ENCODE measurements at places on chromosomes 13 and 19.

- DNase-seq: no peak
Measured at GRCh38 chr13:59368693-59369092, 795.0 kb downstream of the DIAPH3 start.

DNA sequence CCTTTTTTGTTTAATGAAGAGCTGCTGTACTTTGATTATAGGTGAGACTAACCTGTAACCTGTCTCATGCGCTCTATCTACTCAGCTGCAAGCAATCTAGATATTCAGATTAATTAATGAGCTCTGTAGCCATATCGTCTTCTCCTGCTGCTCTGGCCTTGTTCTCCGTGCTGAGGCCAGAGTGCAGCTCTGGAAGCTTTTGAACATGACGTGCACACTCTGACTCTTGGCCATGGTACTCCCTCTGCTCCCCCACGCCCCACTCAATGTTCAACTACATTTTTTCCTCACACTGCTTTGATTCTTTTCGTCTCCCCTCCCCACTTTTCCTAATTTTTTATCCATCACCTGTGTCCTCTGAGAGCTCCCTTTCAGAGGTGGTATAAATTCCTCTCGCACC, 751.8 kb downstream of the FGF9 start:
- no peak for DNase-seq

- DNase-seq: peak; percentile 56
Measured at GRCh38 chr13:113143466-113144254, 14.8 kb upstream of the PROZ start.

GRCh38 chr13:42393573-42394360, 121.8 kb downstream of the AKAP11 start:
- DNase-seq: no peak
